ELR (cell line): ENCODE measurements at places on chromosomes 7 and 10.
A peak's percentile ranks its signal among the peaks of the same experiment; 100 is the strongest.

DNA sequence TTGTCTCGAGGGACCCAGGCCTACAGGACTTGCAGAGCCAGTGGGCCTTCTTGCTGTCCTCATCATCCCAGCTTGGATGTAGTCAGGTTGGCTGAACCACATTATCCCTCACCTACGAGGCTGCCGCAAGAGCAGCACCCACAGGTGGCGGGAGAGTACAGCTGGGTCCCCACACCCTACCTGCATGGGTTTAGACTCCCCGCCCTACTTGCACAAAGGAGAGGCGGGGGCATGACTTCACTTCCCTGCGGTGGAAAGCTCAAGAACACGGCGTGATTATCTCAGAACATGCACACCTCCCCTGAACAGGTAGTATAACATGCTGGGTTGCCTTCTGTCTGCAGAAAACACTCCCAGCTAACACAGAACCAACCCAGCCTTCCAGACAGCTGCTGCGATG is 57.5 kb downstream of the CTBP2 start:
- no peak for DNase-seq

DNA sequence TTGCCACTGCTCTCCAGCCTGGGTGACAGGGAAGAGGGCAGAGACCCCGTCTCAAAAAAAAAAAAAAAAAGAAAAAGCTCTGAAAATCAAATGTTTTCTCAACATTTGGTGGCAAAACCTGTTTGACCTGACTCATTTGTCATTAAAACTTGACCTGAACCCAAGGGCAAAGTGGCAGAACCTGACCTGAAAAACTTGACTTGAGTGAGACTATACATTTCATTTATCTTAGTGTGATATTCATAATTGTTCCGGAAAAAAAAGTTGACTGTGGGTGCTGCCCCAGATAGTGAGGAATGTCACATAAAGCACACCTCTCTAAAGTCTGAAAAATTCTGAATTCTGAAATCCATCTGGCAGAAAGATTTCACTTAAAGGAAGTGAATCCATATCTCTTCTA is 2.3 kb upstream of the TAX1BP1 start:
- no peak for DNase-seq

- no peak for DNase-seq
Observed at GRCh38 chr7:117134889-117135552, 181.7 kb downstream of the ST7 start.

DNA sequence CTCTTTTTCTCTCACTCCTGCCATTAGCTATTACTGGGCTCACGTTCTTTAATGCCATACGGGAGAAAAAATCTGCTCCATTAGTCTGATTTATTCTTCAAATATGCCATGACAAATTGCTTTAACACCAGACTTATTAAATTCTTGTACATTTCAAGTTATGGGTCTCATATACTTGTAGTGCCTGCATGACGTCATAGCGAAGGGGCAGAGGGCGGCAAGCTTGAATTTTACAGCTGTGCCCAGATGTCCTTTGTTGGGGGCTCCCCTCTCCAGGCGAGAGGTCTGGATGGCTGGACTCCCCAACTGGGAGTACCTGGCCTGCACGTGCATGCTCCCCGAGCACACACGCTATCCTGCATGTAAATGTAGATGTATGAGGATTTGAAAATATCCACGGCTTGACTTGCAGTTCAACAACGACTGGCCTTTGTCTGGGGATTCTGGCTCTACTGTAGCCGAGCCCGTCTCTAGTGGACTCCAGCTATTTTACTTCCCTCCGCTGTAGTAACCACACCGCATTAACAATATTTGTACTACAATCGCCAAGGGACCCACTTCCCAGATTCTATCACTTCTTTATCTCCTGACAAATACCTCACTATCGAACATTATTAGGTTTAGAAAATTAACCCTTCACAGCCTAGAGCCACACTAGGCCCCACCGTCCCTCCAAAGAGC is 79.5 kb downstream of the EBF3 start:
- DNase-seq, result no peak

DNA sequence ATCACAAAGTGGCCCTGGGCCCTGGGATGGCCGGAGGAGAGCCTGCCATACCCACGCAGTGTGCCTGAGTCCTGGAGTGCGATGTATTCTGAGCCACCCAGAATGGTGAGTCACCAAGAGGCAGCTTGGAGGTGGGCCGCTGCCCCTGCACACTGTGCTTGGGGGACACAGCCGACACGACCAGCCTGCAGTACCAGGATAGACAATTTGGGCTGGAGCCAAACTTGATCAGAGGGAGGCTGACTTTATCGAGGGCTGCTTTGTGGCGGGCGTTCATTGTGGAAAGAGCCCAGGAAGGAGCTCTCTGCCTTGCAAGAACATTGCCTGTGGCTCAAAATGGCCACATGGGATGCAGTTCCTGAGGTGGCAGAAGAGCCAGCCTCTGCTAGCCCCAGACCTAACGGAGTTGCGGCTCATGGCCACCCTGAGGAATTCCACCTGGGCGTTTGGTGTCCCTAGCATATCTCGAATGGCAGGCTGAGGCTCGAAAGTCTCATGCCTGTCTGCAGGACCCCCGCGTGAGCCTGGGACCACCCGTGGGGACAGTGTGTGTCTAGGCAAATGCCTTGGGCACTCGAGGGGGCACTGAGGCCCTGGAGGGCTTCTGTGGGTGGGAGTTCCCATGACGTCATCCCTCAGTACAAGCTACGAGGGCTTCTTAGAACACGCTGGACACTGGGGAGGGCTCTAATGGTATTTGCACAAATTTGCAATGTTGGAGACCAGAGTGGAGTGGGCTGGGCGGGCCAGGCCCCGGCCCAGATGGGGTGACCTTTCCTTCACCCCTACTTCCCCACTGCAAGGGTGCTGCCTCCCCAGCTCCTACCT is 79.7 kb downstream of the LHPP start:
- no peak for DNase-seq

DNA sequence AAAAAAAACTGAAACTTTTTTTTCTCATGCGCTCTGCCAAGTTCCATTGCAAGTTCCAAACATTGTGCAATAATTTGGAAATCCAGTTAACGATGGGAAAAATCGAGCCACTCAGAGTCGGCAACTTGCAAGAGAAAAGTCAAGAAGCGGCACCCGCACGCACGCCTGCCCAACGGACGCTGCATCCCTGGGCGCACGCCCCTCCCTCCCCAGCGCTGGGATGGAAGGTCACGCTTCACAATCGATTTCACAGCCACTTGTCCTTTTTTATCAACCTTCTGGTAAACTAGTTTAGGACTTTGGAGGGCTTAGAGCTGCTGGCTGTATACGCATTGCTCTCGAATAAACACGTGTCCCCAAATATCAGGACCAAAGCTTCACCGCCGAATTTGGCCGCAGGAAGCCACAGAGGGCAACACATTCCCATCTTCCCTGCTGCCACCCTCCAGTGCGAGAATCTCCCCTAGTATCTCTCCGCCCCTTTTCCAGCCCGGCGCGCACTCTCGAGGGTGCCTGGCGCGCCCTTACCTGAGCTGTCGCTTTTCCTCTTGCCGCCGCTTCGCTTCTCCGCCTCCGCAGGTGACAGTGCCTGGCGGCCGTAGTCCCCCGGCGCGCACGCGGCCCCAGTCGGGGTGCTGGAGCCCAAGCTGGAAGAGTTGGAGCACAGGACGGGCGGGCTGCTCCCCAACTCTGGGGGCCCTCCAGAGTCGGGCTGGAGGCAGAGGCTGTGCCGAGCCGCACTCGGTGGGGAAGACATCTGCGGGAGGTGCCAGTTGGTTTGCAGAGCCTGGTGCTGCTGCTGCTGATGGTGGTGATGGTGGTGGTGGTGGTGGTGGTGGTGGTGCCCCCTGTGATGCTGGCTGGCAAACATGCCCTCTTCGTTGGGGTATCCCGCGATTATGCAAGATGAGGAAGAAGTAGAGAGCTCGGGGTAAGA is 857 bp downstream of the MEOX2 start:
- DNase-seq, result peak; percentile 36

GRCh38 chr7:132764762-132765161 is 188.5 kb upstream of the PLXNA4 start:
- DNase-seq, result no peak

DNA sequence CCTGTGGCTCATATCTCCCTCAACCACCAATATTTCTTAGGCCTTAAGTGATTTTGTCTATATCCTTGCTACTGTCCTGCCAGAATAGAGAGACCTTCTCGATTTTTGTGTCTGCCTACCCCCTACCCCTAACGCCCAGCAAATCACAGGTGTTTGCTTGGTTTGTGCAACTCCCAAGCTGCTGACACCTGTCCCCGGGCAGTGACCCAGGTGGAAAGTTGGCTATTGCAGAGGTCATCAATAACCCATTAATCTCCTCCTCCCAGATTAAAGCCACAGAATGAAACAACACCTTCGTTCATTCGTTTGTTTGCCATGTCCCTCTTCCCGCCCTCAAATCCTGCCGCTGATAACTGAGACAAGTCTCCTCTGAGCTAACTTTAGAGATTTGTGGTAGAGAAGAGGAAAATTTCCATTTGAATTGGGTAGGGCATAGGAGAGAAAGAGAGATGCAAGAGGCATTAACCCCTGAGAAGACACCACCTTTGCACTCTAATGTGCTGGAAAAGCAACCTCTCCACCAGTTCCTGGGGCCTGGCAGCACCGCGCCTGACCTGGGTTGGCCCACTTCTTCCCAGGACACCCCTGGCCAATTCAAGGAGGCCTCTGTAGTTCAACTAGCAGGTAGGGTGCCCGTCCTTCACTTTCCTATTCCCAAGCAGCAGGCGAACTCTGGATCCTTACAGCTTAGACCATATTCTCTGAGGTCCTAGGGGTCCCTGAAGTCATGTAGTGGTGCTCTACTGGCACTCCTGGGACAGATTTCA is 3.0 kb downstream of the NEUROG3 start:
- no peak for DNase-seq

DNA sequence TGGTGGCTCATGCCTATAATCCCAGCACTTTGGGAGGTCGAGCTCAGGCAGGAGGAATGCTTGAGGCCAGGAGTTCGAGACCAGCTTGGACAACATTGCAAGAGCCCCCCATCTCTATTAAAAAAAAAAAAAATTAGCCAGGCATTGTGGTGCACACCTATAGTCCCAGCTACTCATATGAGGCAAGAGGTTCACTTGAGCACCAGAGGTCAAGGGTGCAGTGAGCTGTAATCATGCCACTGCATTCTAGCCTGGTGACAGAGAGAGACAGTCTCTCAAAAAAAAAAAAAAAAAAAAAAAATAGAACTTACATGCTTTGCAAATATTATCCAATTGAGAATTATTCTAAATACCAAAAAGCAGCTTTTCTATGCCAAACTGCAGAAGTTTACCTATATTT is 11.0 kb downstream of the KIN start:
- no peak for DNase-seq

GRCh38 chr7:44060091-44060947 is 5.0 kb downstream of the PGAM2 start:
- no peak for DNase-seq

DNA sequence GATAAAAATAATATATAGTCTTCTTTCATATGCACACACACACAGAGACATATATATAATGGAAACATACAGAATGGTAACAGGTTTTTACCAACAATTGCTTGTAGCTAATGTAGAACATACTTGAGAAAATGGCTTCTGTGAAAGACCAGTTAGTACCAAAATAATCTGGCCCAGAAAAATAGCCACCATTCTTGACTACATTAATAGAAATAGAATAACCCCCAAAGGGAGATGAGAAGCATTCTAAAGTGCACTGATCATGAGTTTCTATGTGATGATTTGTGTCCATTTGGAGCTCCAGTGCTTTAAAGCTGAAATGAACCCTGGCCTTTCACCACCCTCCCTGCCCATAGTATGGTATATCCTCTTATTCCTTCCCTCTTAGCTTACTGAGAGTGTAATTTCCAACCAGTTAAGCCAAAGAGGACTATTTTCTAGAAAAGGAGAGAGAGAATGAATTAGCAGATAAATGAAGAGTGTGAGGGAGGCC is 22.9 kb upstream of the IFIT2 start:
- DNase-seq, result no peak

DNA sequence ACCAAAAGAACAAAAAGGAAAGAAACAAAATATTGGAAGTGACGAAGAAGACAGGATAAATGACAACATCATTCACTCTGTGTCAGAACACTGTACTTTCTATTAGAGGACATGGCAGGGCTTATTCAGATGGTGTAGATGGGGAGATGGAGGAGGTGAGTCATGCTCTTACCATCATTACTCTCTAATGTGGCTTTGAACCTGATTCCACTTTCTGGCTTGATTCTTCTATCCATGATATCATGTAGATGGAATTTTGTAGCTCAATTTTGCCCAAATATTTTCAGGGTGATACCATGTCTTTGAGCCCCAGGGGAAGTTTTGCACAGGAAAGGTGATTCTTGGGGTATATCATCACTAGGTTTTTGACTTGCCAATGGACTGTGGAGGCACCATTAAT is 91.7 kb downstream of the CFAP58 start:
- DNase-seq, result peak; percentile 96

DNA sequence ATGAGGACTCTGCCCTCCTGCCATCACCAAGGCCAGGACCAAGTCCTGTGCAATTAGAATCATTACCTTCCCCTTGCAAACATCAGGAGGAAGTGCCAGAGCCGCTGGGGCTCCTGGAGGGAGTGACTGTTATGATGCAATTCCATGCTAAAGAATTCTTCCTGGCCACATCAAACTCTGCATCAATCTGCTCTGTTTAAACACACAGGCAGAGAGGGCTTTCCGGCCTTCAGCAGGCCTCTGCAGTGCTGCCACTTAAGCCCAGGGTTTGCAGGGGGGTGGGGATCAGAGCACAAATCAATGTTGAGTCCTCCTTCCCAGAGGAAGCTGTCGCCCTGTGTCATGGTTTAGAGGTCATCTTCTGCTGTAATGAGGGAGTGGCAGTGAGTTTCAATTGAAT is 58.1 kb downstream of the CTBP2 start:
- DNase-seq, result peak; percentile 47

GRCh38 chr10:91140995-91141549 is 79.4 kb upstream of the PCGF5 start:
- no peak for DNase-seq

DNA sequence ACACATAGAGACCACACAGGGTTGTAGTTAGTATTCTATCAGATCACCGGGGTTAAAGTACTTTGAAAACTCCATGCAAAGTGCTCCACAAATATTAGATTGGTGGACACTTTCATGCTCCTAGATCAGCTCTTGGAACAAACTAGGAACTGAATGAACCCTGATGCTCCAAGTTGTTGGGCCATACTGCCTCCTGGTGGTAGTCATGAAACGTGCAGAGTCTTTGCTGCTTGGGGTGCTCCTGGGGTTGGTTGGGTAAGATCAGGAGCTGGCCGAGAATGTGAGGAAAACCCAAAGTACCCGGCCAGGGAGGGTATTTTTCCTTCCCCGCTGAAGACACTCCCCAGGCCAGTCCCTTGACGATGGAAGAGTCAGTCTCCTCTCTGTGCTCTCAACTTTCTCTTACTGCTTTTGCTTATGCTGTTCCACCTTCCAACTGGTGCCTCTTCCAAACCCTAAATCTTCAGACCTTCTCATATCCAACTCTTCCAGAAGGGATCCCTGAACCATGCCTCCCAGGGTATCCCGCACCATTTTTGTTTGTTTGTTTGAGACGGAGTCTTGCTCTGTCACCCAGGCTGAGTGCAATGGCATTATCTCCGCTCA is 918 bp upstream of the RPEL1 start:
- peak; percentile 81 for DNase-seq

- no peak for DNase-seq
Observed at GRCh38 chr7:1329261-1329660, 96.6 kb downstream of the UNCX start.

- peak; percentile 70 for DNase-seq
Observed at GRCh38 chr7:130814778-130815335, 80.8 kb upstream of the KLF14 start.

- peak; percentile 86 for DNase-seq
Observed at GRCh38 chr7:121020249-121020988, 31.9 kb downstream of the CPED1 start.

- peak; percentile 66 for DNase-seq
Observed at GRCh38 chr7:134547397-134548054, 1.4 kb upstream of the AKR1B15 start.

- no peak for DNase-seq
Observed at GRCh38 chr7:43594020-43594419, 11.1 kb downstream of the STK17A start.
